ENCODE measurements at places on chromosomes 16 and 17.

GRCh38 chr16:58678716-58679115 lies 5.9 kb downstream of the SLC38A7 start:
- DNase-seq, result no peak

GRCh38 chr17:54972406-54973138 lies 4.0 kb downstream of the STXBP4 start:
- DNase-seq, result no peak

DNA sequence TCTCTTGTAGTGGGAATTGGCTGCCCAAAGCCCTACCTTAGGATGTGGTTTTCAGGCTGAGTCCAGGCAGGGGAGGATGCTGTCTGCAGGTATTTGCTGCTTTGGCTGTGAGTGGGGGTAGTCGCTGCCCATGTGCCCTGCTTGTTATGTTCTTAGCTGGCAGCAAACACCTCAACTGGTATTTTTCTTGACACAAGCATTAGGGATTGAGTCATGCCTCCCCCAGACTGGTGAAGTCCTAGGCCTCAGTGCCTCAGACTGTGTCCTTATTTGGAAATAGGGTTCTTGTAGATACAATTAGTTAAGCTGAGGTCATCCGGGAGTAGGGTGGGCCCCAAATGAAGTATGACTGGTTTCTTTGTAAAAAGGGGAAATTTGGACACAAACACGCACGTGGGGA lies 808.3 kb upstream of the EEF2KMT start:
- DNase-seq, result no peak

DNA sequence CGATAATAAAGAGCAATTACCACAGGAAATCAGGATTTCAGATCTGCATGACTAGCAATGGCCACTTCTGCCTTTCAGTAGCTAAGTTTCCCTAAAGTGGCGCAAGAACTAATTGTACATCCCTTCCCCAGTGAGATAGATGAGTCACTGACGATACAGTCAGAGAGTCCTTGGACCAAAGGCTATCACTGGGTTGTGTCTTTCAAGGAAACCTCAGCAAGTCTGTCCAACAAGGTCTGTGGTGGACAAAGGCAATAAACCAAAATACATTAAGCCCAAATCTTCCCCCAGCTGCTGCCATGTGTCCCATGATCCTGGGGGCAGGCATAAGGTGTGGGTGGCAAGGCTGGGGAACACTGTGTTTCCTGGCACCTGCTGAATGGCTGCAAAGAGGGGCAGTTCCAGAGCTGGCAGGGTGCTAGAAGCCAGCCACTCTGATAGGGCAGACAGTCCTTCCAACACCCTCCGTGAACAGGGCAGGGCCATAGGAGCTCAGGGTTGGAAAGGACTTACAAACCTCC lies 20.5 kb upstream of the MTMR4 start:
- DNase-seq, result no peak

DNA sequence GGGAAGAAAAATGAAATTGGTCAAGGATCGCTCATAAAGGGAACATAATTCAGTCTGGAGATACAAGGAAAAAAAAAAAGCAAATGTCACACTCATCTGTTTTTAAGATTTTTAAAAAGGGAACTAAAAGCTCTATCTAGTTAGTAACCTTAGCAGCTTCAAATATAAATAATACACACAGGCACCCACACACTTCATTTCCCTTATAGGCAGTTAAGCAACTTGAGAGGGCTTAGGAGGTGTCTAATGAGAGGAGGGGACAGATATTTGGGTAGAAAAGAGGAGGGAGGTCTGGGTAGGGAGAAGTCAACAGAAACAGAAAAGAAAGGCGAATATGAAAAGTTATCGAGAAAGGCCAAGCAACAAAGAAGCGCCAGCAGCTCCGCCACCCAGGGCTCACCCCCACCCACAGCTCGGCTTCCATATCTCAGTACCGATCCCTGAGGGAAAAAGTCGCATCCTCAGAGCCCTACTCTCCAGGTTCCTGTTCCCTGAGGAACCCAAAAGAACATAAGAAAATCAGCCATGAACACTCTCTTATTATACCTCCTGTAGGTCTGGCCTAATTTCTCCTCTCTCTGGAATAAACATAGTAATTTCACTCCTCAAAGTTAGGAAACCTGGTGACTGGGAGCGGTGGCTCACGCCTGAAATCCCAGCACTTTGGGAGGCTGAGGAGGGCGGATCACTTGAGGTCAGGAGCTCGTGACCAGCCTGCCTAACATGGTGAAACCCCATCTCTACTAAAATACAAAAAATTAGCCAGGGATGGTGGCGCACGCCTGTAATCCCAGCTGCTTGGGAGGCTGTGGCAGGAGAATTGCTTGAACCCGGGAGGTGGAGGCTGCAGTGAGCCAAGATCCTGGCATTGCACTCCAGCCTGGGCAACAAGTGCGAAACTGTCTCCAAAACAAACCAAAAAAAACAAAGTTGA lies 69.6 kb upstream of the RCVRN start:
- no peak for DNase-seq

Measured in ovary (tissue), 10 donors.